ENCODE measurements at places on chromosomes 5 and 9.

DNA sequence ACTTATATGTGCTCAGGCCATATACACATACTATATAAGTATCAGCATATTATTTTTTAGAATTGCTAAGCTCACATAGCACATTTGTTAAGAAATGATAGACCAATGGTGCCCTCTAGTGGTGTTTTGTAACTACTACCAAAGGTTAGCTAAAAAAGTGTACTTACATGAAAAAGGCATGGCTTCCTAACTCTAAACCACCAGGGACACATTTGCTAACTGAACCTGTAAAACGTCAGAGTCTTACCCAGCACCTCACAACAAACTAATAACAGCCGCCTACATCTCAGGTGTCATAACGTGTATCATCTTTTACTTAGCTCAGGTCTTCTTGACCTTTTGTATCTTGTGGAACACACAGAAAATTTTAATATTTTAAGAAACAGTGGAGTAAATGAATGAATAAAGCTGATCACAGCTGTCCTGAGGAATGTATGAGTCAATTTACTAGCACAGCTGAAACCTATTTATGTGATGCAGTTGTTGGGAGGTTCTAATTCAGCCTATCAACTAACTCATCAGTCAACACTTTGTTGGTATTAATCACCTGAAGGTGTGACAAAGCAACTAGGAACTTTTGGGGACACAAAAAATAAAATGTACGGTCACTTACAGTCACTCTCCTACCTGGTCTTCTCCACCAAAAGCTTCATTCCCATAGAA, 72.9 kb downstream of the BAAT start:
- no peak for DNase-seq

DNA sequence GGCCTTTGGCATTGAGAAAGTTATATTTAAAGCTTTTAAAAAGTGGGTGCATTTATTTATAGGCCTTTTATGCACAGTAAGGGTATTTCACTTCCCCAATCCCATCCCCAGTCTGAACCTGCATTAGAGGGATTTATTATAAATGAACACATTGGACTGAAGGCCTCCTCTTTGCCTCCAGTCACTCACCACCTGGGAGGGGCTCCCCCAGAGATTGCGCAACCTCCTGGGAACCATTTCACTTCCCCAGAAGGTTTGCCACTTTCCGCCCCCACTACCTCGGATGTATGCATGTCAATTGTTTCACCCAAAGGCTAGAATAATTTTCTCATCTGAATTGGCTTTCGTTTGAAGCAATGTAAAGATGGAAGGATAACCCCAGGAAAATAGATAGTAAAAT, 29.8 kb upstream of the VCAN start:
- no peak for DNase-seq

- DNase-seq: no peak
Observed at GRCh38 chr5:64206653-64207052, 41.0 kb downstream of the RNF180 start.

- DNase-seq: no peak
Observed at GRCh38 chr9:91223000-91223399, 138.7 kb downstream of the AUH start.

- DNase-seq: no peak
Observed at GRCh38 chr9:4680750-4681149, 1.4 kb downstream of the CDC37L1 start.

DNA sequence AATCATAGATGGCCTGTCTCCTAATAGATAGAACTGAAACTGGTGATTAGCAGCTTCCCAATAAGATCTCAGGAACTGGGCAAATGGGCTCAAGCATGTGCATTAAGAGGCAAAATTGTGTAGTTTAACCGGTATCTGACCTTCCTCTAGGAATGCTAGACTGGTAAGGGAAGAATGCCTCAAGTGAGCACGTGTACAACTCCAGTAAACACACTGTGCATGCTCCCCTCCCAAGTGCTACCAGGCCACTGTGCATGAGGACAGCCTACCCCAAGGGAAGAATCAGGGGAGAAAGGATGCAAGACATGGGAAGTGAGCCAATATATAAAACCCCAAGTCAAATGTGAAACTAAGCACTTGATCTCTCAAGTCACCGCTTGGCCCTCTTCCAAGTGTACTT, 1157.4 kb upstream of the CDH18 start:
- DNase-seq: no peak

DNA sequence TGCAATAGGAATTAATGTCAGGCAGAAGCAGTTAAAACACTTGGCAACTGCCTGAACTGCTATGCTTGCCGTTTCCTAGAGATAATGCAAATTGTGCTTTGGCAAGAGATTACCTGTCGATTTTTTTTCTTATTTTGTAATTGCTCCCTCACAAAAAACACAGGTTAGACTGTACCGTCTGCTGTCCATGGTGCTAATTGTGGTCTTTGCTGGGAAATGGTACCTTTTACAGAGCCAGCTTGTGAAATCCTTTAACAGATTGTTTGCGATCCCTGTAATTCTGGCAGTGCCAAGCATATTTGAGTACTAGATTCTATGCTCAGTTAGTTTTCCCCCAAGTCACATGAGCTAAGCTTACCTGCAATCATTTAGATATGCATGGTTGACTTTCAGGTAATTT, 2125.8 kb upstream of the WWC1 start:
- no peak for DNase-seq

DNA sequence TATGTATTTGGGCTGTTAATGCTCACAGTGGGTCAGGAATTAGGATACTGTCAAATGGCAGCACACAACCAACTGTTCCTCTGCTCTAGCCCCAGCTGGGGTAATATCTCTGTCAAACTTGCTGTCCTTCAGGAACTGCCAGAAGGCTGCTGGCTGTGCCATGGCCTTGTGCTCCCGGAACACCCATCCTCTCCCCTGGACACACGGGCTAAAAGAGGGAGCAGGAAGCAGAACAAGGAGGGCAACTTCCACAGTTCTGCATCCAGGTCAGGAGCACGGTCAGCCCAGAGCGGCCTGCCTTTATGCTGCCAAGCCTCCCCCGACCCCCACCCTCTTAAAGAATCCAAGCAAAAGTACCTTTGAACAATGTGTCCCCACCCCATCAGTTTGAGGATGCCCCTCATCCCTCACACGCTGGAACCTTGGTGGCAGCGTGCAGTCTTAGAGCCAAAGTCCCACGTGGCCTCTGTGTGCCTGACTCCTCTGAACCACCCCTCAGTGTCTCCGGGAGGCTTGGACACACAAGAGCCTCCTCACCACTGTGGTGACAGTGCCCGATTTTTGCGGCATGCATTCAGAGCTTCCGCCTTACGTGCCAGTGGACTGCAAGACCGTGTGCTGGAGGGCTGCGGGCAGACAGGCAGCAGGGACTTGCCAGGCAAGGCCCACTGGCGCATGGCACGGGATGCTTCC, 60.8 kb downstream of the PSMB7 start:
- DNase-seq: no peak

DNA sequence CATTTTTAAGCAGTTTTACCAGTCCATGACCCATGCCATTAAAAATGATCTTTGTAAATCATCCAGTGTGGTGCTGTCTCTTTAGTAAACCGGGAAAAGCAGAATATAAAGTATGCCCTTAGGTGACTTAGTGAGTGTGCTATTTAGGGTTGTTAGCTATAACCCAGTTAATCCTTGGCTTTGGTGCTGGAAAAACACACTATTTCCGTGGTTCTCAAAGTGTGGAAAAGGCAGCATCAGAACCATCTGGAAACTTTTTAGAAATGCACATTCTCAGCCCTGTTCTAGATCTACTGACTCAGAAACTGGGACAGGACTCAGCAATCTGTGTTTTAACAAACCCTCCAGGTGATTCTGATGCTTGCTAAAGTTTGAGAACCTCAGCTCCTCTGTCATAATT, 123.6 kb upstream of the ZNF608 start:
- no peak for DNase-seq

DNA sequence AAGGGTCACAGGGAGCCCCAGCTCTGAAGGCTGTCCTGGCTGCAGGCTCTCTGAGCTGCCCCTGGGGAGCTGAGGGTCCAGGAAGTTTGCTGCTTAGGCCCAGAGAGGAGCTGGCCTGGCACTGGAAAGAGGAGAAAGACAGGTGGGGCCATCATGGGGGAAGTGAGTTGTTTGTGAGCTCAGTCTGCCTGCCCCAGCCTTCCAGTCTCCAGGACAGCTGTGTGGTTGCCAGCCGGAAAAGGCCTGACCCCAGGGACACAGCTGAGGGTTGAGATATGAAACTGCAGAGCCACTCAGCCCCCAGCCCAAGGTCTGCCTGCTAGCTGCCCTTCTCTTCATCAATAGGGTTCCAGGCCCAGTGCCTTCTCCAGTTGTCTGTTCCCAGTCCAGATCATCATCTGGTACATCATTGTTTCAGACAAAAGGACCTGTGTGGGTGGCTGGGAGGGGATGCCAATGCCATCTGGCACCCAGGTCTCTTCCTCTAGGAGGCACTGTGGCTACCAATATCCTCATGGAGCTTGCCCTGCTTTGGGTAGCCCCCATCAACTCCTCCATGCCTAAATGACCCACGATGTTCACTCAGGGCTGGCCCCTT, 4.3 kb upstream of the DDX41 start:
- no peak for DNase-seq

- no peak for DNase-seq
Observed at GRCh38 chr5:107964722-107965121, 294.0 kb upstream of the EFNA5 start.

DNA sequence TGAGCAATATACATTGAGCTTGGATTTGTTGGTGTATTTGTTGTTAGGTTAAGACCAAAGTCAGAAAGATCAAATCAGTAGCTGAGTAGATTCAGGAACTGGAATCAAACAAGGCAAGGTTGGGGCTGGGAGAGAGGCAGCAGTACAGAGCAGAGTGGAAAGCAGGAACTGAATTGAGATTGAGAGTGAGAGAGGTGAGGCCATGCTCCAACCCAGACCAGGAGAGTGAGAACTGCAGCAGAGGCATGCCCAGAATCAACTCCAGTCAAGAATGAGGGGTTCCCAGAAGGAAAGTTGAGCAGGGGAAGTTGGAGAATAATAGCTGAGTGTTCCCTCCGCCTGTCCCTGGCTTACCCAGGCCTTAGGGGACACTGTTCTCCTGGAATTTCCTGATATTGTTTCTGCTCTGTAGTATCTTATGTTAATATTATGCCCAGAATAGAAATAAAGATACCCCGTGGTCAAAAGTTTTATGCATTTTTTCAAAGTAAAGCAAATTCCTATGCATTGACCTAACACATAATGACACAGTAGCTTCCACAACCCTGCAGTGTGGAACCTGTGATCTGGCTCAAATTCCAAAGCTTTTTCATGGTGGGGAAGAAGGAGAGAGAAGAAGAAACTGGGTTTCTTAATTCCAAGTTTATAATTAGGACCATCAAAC, 82.7 kb downstream of the SV2C start:
- no peak for DNase-seq

- no peak for DNase-seq
Observed at GRCh38 chr5:142445266-142445665, 120.4 kb upstream of the SPRY4 start.

DNA sequence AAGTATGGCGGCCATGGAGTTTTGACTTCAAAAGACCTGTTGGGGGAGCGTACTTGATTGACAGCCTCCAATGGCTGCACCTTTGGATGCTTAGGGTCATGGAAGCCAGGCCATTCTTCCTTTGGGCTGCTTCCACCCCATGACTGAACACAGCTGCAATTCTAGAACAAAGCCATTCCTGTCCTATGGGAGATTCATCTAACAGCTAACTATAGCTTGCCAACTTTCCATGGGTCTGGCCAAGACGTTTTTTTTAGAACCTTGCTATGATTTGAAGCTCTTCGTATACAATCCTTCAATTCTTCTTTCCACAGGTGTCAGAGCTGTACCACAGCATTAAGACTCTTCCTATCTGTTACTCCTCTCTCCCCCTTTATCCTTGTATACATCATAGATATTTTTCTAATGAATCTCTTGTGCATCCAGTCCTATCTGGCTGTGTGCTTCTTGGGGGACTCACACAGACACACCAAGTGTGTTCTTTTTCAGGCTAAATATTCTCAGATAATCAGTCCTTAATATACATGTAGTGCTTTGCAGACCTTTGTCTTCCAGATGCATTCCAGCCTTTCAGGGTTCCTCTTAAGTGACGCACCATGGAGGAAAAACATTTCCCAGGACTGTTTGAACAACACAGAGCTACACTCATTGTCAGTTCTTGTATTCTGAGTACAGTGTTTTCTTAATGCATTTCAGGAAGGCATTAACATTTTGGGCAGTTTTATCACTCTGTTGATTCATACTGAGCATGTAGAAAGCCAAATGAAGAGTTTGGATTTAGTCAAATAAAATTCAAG, 198.9 kb downstream of the TAF11L14 start:
- DNase-seq: no peak

GRCh38 chr5:8561854-8562253, 692.9 kb downstream of the MTRR start:
- DNase-seq: no peak

GRCh38 chr5:159826351-159827214, 89.7 kb upstream of the ADRA1B start:
- DNase-seq: no peak

GRCh38 chr5:163758283-163758711, 252.9 kb downstream of the MAT2B start:
- no peak for DNase-seq

DNA sequence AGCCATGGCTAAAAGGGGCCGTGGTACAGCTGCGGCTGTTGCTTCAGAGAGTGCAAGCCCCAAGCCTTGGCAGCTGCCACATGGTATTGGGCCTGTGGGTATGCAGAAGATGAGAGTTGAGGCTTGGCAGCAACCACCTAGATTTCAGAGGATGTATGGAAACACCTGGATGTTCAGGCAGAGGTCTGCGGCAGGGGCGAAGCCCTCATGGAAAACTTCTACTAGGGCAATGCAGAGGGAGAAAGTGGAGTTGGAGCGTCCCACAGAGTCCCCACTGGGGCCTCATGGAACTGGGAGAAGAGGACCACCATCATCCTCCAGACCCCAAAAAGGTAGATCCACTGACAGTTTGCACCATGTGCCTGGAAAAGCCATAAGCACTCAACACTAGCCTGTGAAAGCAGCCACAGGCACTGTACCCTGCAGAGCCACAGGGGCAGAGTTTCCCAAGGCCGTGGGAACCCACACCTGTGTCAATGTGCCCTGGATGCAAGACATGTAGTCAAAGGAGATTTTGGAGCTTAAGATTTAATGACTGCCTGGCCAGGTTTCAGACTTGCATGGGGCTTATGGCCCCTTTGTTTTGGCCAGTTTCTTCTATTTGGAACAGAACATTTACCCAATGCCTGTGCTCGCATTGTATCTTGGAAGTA, 65.9 kb downstream of the DMXL1 start:
- no peak for DNase-seq

DNA sequence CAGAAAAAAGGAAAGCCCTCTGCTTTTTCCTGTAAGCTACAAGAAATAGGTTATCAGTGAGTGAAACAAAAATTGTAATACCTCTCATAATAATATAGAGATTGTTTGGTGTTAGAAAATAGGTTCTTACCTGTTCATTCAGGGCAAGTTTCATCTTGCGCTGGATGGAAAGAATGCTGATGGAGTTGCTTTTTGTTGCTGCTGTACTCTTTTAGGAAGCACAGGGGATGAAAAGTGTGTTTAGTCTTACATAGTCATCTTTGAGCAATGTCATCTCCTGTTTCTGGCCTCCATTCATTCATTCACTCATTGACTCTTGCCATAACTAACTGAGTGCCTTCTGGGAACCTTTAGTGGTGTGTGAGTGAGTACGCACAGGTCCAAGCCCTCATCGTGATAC, 6.4 kb downstream of the ENTREP1 start:
- no peak for DNase-seq

- DNase-seq: no peak
Observed at GRCh38 chr9:91640428-91640827, 216.8 kb upstream of the NFIL3 start.
